ENCODE measurements at places on chromosomes 7 and 10. TPM values are rescaled to one million over a fixed set of nuclear protein-coding genes. Genes with fewer than 3 reads are reported as not detected.

Gene ZP3
- total RNA-seq: 1.4 TPM

DNA sequence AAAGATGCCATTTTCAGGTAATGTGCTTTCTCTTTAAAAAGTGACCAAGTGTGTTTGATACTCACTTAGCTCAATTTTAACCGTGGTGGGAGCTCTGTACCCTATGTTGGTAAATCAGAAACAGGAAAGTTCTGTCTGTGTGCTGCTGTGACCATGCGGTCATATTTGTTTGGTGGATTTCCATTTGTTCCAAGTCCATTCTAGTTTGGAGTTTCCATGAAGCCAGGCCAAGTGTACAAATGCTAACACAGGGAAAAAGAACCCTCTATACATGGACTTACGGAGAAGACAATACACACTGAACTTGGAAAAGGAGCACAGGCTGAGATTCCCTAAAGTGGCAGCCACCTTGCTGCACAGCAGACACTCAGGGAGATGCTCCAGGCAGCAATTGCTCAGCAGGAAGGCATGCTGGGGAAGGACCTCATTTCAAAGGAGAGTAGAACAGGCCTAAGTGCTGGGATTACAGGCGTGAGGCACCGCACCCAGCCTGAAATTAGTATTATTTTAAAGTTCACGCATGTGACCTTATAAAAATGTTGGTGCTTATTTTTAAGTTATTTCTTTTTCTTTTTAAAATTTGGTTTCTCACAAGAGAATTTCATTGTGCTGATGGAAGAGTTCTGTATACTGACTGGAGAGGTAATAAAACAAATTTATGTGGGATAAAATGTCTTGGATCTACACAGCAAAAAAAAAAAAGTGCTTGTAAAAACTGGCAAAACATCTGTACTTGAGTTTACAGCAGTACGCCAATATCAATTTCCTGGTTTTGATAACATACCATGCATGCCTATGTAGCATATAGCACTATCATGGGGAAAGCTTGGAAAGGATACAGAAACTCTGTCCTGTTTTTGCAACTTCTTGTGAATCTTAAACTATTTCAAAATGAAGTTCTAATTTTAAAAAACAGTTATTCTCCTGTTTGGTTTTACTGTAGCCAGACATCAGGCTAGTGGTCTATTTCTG is 436.2 kb downstream of the KCNMA1 start:
- no peak overlapping the region for H3K27ac ChIP-seq
- DNase-seq: no peak

Gene TRPV6
- total RNA-seq: 0.46 TPM

DNA sequence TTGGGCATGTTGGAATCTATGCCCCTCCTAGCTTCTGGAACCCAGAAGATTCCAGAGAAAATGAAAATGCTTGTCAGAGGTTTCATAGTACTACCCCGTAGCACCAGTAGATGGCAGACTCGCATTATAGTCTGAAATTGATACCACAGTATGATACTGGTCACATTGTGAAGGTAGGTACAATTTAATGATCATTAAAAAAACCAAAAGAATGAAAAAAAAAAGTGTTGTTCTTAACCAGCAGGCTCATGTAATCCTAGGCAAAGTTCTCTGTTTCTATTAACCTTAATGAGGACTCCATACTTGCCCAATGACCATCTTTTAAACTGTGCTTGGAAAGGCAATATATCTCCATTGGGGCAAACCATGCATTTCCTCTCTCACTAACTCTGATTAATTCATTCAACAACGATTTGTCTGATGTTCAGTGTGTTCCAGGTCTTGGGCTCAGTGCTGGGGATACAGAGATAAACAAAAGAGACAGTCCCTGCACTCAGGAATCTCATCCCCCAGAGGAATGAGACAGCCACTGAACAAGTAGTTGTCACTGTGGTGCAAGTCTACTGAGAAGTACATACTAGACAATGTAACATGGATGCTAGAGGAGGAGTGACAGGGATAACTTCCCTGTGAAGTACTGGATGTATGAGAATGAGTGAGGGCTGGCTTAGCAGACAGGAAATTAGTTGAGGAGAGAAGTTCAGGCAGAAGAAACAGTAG is 223.5 kb upstream of the PHYHIPL start:
- peaks cover 7% of the 10 kb centered on the region for H3K4me1 ChIP-seq
- peak; percentile 25 for DNase-seq
- H3K27me3 ChIP-seq: no peaks in the 10 kb centered on the region
- no peak overlapping the region for H3K4me3 ChIP-seq

- H3K4me1 ChIP-seq: no peaks in the 10 kb centered on the region
- no peak overlapping the region for H3K27ac ChIP-seq
- H3K4me3 ChIP-seq: no peak overlapping the region
- H3K36me3 ChIP-seq: no peaks in the 10 kb centered on the region
- no peak for DNase-seq
- no peaks in the 10 kb centered on the region for H3K27me3 ChIP-seq
Observed at GRCh38 chr10:61338146-61338545, 115.0 kb downstream of the TMEM26 start.

- no peaks in the 10 kb centered on the region for H3K27me3 ChIP-seq
- DNase-seq: peak; percentile 4
- peaks cover 6% of the 10 kb centered on the region for H3K4me1 ChIP-seq
- H3K4me3 ChIP-seq: no peak overlapping the region
- H3K27ac ChIP-seq: no peak overlapping the region
Observed at GRCh38 chr7:105760551-105761447, 115.6 kb downstream of the ATXN7L1 start.

GRCh38 chr10:114307731-114308130 is 68.7 kb downstream of the VWA2 start:
- H3K36me3 ChIP-seq: no peaks in the 10 kb centered on the region
- H3K27me3 ChIP-seq: no peaks in the 10 kb centered on the region
- DNase-seq: no peak
- H3K4me3 ChIP-seq: no peak overlapping the region

Gene PHKG1
- not detected for total RNA-seq

- H3K4me1 ChIP-seq: no peaks in the 10 kb centered on the region
- no peaks in the 10 kb centered on the region for H3K36me3 ChIP-seq
- H3K27me3 ChIP-seq: peaks cover 8% of the 10 kb centered on the region
- no peak overlapping the region for H3K4me3 ChIP-seq
Observed at GRCh38 chr10:47325303-47326291, 3.3 kb downstream of the GDF2 start.

Gene IRF5
- 0.36 TPM for total RNA-seq

GRCh38 chr10:76010703-76011102 is 579.3 kb downstream of the LRMDA start:
- H3K27ac ChIP-seq: no peak overlapping the region
- H3K27me3 ChIP-seq: peaks cover 16% of the 10 kb centered on the region
- no peak overlapping the region for H3K4me3 ChIP-seq
- H3K36me3 ChIP-seq: no peaks in the 10 kb centered on the region
- H3K4me1 ChIP-seq: no peaks in the 10 kb centered on the region

Gene MYH16
- 0.11 TPM for total RNA-seq

DNA sequence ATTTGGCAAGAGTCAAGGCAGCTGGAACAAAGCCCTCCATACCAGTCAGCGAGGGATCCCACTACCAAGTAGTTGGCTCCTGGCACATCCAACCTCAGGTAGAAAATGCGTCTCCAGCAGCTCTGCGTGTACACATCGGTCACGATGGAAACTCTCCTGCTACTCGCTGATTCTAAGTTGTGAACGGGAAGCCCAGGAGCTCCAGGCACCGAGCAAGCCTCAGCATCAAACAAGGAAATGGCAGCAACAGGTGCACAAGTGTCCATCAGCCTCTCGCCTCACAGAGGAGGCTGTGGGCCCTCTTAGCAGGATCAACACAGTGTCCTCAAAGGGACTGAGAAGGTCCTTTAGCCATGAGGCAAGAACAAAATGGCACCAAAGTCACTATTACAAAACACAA is 127.0 kb downstream of the TCERG1L start:
- H3K4me1 ChIP-seq: no peaks in the 10 kb centered on the region
- no peak overlapping the region for H3K4me3 ChIP-seq
- H3K27ac ChIP-seq: no peak overlapping the region
- no peaks in the 10 kb centered on the region for H3K27me3 ChIP-seq

Gene MSS51
- total RNA-seq: 0.87 TPM

DNA sequence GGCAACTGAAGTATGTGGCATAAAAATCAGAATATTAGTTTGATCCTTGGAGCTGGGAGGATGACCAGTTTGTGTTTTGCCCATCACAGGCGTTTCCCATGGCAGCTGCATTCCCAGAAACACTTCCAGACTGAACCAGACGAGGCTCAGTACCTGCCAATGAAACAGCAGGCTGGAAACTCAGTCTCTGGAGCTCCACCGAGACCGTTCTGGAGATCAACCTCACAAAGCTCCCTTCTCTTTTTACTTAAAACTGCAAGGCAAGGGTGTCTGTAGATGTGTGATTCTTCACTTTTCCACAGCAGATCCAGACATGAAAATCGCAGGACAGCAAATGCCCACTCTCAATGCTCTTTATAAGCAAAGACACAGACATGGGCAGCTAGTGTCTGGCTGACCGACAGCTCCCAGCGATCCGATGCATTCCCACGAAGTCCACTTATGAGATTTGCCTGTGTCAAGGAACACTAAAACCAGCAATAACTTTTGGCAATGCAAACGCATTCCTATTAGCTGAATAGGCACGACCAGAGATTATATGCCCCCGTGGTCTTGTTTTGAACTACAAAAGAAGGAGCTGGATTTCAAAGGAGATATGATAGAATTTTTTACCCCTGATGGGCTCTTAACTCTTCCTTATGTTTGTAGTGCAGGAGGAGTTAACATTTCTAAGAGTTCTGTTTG is 72.6 kb downstream of the ADAM12 start:
- no peak overlapping the region for H3K4me3 ChIP-seq
- peak overlapping the region; percentile 76 for H3K27ac ChIP-seq
- H3K27me3 ChIP-seq: no peaks in the 10 kb centered on the region
- DNase-seq: peak; percentile 94
- peaks cover 26% of the 10 kb centered on the region for H3K36me3 ChIP-seq

All from astrocyte (in vitro differentiated cells and primary cell).